ENCODE measurements at places on chromosomes 7 and 10.

DNA sequence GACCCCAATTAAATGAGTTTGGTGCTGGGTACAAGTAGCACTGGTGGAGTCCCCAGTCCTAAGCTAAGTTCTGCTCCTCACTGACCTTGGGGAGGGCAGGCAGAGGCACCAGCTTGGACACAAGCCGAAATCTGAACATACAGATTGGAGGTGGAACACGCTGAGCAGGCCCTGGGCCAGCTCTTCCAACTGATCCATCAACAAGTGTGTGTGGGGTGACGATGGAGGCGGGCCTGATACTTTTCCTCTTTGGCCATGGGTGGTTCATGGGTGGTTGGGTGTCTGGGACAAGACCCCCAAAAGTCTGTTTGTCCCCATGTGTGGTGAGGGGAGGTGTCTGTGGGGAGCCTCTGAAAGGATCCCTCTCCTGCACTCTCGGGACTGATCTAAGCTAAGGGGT lies 1.9 kb downstream of the ADCYAP1R1 start:
- DNase-seq = no peak

- no peak for DNase-seq
Observed at GRCh38 chr7:19295376-19295775, 150.2 kb upstream of the FERD3L start.

DNA sequence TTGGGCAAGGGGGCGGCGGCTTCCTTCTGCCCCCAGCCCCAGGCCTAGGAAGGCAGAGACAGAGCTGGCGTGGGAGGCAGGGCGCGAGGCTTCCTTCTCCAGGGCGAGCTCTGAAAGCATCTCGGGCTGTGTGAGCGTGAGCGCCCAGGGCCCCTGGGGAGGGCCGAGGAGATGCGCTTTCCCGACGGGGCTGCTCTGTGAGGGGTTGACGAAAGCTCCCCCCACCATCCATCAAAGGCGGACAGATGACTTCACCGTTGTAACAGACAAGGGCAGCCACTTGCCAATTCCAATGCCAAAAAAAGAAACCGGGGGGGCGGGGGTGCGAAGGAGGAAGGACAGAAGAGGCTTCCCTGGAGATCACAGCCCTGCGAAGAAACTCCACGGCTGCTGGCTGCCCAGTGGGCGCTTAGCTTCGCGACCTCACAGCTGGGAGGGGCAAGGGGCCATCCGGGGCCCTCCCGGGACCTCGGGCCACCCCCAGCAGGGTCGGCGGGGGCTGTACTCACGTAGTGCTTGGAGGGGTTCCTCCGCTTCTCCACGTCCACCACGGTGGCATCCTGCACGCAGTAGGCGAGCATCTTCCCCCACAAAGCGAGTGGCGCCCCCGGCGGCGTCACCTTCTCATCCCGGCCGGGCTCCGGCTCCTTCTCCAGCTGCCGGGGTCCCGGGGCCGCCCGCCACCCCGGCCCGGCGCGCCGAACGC lies 537 bp downstream of the SH3PXD2A start:
- no peak for DNase-seq

DNA sequence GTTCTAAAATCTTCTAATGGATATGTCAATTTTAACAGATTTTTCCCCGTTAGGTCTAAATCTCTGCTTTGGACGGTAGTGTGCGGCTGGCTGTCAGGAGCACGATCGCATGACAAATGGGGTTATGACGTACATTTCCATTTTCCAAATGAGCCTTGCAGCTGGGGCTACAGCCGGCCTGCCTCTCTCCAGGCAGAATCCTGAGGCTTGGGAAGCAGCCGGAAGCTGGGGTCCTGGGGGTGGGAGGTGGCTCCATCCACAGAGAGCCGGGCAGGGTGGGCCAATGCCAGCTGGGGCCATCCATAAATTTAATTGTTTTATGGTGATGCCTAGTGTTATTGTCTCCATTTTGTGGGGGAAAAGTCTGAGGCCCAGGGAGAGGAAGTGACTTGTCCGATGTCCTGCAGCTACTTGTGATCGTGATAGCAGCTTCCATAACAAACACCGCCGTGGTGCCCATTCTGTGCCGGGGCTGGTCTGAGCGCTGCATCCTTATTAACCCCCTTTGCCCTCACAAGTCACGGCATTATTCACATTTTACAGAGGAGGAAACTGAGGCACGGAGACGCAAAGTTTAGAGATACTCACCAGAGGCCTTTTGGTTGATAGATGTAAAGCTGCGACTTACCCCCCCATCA lies 53.0 kb upstream of the EBF3 start:
- no peak for DNase-seq

GRCh38 chr7:55128693-55129394 lies 110.0 kb downstream of the EGFR start:
- DNase-seq = no peak

- no peak for DNase-seq
Observed at GRCh38 chr10:44902941-44903545, 8.1 kb upstream of the TMEM72 start.

DNA sequence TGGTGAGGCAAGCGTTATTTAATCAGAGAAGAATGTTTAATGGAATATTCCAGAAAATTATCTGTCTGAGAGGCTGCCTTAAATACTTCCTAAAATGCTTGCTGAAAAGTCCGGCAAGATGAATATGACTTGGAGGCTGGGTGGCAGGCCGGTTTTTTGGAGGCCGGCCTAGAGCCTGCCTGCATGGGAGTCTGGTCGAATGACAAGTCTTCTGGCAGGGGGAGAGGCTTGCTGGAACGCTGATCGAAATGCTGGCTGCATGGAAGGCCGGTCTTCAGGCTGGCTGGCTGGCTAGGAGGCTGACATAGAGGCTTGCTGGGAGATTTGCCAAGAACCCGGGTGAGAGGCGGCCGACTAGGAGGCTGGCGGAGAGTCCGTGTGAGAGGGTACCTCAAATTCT lies 135.7 kb downstream of the OR13A1 start:
- no peak for DNase-seq

GRCh38 chr7:151860771-151861170 lies 16.1 kb downstream of the PRKAG2 start:
- no peak for DNase-seq

- no peak for DNase-seq
Observed at GRCh38 chr7:108345710-108346336, 110.4 kb downstream of the NRCAM start.

GRCh38 chr7:22589641-22590201 lies 89.7 kb upstream of the STEAP1B start:
- DNase-seq = peak; percentile 78

GRCh38 chr7:19617901-19618300 lies 90.9 kb downstream of the POLR1F start:
- no peak for DNase-seq

GRCh38 chr7:48933549-48934085 lies 9.3 kb downstream of the CDC14C start:
- DNase-seq = no peak

- DNase-seq = no peak
Observed at GRCh38 chr10:27504808-27505460, 830 bp downstream of the RAB18 start.

DNA sequence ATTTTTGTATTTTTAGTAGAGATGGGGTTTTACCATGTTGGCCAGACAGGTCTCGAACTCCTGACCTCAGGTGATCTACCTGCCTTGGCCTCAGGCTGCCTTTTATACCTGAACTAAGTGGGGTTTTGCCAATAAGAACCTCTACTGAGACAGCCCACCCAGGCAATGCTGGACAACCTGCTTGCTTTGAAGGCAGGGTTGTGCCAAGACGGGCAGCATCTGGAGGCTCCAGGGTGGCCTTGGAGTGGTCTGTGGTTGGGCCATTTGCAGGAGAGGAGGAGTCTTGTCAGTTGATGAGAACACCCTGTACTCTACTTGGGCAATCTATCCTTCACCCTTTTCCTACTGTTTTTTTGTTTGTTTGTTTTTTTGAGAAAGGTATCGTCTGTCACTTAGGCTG lies 75.3 kb upstream of the ZNF735 start:
- DNase-seq = no peak

GRCh38 chr10:16384021-16384420 lies 52.8 kb upstream of the PTER start:
- DNase-seq = no peak

DNA sequence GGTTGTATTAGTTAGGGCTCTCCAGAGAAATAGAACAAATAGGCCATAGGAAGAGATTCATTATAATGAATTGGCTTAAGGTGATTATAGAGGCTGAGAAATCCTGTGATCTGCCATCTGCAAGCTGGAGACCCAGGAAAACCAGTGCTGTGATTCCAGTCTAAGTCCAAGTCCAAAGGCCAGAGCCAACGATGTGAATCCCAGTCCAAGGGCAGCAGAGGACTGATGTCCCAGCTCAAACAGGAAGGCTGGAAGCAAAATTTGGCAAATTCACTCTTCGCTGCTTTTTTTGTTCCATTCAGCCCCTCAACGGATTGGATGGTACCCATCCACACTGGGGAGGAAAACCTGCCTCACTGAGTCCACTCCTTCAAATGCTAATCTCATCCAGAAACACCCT lies 68.0 kb downstream of the JCAD start:
- no peak for DNase-seq

- DNase-seq = no peak
Observed at GRCh38 chr7:99709260-99709659, 25.7 kb downstream of the CYP3A7 start.

GRCh38 chr10:92868036-92868435 lies 19.7 kb downstream of the EXOC6 start:
- DNase-seq = no peak

Data from NCI-H460 (cell line).